ENCODE measurements at places on chromosomes 4 and X.

DNA sequence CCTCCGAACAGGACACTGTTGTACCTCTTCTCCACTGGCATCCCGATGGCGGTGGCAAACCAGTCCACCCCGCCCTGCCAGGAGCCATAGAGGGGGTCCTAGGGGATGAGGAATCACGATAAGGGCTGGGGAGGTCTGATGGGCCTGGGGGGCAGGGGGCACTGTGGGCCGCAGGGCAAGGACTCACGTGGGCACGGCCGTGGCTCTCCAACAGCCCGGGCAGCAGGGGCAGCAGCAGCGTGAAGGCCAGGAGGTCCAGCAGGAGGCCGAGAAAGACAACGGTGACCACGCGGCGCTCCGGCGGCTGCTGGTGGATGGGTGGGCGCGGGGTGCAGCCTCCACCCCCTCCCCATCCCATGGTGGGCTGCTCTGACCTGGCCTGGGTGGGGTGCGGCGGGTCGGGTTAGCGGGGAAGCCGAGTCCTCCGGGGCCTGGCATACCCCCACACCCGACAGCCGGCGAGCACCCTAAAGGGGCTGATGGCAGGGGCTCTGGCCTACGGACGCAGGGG, 29.6 kb downstream of the NOP14 start:
- no peak for DNase-seq

DNA sequence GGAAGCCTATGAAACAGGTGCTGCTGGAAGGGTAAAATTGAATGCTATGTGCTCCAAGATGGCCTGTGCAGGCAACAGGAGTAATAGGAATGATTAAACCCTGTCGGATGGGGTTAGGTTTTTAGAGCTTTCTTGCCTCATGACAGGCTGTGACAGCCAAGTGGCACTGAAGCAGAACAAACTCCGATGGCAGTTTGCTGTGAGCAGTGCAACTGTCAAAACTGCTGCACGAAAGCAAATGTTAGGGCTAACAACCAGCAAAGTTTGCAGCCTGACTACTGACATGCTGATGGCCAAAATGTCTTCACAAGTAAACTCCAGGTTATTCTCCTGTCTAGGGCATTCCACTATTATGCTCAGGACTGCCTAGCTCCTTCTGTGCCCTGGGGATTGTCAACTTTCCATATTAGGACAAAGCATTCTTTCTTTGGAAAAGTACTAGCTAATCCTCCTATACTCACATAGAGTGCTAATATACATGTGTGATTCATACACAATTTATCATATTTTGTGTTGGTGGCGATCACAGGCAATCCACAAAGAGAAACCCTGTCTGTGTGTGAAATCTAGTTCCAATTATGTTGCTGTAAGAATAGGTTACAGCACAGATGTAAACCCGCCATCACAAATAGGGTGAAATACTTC, 486.6 kb upstream of the TENM3 start:
- DNase-seq: no peak

GRCh38 chrX:150225266-150225665, 137.9 kb upstream of the MAMLD1 start:
- DNase-seq: no peak

- DNase-seq: no peak
These were observed 535.7 kb upstream of the INTU start for GRCh38 chr4:127097061-127097460.

DNA sequence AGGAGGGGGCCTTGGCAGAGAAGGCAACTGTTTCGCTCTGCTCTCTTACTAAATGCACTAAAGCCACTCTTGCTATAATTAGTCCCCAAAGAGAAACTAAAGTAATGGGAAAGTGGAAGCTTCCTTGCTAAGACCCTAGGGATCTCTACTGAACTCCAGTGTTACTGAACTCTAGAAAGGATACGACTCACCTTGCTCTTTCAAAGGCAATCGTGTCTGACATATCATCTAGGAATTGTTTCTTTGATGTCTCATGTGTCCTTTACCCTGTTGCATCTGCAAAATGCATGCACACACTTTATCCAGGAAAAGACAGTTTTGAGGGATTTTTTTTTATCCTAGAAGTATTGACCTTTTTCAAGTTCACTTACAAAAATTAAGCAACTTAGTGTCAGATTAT, 148.1 kb upstream of the FAM9B start:
- DNase-seq: no peak

- DNase-seq: no peak
These were observed 14.3 kb downstream of the EPHA5 start for GRCh38 chr4:65656008-65656407.

- DNase-seq: no peak
These were observed 84.3 kb upstream of the PRSS48 start for GRCh38 chr4:151192556-151193235.

DNA sequence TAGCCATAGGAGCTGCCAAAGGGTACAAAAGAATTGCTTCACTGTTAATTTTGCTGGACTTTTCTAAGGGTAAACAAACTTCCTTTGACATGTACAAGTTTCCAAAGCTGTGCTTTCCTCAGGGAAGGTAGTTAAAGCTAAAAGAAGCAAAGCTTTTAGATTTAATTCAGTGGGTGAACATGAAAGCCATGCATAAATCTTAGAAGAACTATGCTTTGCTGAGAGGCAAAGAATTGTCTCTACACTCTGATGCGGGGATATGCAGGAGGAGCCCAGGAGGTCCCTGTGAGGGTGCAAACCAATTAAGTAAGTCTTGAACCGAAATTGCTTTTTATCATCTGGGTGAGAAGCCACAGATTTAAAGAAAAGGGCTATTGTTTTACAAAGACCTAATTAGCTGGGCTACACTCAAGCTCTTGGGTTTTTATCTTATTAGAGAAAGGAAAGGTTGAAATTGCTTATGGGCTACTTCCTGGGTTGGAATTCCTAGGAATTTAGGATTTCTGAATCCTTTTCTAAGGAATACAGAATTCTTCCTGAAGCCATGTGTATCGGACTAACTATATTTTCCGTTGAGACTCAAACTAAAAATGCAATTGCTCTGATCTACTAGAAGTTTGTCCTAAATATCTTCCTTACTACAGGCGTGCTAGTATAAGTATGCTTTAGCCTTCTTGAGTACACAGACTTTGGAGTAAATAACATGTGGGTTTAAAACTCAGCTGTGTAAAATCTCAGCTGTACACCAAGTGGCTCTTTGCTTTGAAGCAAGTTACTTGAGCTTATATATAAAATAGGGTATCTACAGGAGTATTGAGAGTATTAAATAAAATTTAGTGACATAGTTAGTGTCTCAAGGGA, 188.4 kb upstream of the ANK2 start:
- no peak for DNase-seq

All from thymus (tissue), 14 donors.